Uterus (tissue), 4 donors: ENCODE measurements at places on chromosomes 5 and 9.

DNA sequence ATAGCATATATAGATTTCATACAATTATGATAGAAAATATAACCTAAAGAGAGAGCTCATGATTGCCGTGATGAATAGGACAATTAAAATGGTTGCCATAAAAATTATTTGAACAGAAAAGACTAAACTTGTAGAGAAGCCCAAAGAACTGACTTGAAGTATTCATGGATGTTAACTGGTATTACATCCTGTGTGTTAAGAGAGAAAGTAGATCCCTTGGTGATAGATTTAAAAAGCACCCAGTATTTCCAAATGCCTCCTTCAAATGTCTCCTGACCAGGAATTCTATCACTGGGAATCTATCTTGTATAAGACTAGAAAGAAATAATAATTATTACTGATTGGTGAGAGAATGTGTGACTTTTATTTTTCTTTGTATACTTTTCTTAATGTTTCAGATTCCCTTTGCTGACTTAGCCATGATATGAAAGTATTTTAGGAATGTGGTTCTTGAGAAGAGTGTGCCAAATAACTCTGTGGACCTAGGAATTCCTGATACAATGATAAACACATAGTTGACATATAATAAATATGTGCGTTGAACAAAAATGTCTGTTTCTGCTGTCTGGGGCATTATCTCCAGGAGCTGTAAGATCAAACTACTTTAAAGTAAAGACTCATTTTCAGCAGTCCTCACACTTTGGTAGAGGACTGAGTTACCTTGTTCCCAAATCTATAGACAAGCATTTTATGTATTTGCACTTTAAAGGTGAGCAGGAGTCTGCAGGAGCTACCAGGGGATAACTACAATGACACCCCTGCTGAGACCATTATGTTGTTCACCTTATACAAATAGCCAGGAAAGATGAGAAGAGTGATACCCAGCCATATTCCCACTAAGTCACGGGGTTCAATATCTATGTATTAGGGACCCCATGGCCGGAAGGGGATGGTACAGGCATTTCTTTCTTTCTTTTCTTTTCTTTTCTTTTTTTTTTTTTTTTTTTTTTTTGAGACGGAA lies 211.1 kb upstream of the TLE4 start:
- no peaks in the 10 kb centered on the region for H3K4me1 ChIP-seq
- no peak overlapping the region for H3K4me3 ChIP-seq
- H3K27me3 ChIP-seq: no peaks in the 10 kb centered on the region
- H3K36me3 ChIP-seq: no peaks in the 10 kb centered on the region
- H3K27ac ChIP-seq: no peak overlapping the region

- H3K4me1 ChIP-seq: no peaks in the 10 kb centered on the region
- no peaks in the 10 kb centered on the region for H3K27me3 ChIP-seq
- no peaks in the 10 kb centered on the region for H3K36me3 ChIP-seq
- DNase-seq: no peak
Observed at GRCh38 chr5:88236866-88237642, 31.6 kb downstream of the TMEM161B start.

GRCh38 chr5:103291606-103292005 lies 33.0 kb downstream of the MACIR start:
- no peaks in the 10 kb centered on the region for H3K27me3 ChIP-seq
- no peak for DNase-seq
- no peak overlapping the region for H3K27ac ChIP-seq
- H3K36me3 ChIP-seq: no peaks in the 10 kb centered on the region

GRCh38 chr5:18397891-18398290 lies 763.6 kb downstream of the TAF11L14 start:
- no peak overlapping the region for H3K4me3 ChIP-seq
- no peak for DNase-seq
- no peak overlapping the region for H3K27ac ChIP-seq

DNA sequence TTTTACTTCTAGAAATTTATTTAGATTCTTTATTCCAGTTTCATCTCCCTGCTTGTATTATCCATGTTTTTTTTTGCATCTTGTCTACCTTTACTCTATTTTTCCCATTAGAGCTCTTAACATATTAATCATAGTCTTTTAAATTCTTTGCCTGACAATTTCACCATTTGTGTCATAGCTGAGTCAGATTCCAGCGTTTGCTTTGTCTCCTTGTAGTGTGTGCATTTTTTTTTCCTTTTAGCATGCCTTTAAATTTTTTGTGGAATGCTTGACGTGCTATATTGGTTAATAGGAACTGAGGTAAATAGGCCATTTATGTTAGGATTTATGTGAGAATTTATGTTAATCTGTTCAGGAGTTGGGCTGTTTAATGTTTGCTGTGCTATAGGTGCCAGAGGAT lies 41.8 kb upstream of the NFIL3 start:
- DNase-seq: no peak
- no peaks in the 10 kb centered on the region for H3K27me3 ChIP-seq
- H3K27ac ChIP-seq: no peak overlapping the region
- no peaks in the 10 kb centered on the region for H3K36me3 ChIP-seq
- H3K4me1 ChIP-seq: no peaks in the 10 kb centered on the region
- H3K4me3 ChIP-seq: no peak overlapping the region

DNA sequence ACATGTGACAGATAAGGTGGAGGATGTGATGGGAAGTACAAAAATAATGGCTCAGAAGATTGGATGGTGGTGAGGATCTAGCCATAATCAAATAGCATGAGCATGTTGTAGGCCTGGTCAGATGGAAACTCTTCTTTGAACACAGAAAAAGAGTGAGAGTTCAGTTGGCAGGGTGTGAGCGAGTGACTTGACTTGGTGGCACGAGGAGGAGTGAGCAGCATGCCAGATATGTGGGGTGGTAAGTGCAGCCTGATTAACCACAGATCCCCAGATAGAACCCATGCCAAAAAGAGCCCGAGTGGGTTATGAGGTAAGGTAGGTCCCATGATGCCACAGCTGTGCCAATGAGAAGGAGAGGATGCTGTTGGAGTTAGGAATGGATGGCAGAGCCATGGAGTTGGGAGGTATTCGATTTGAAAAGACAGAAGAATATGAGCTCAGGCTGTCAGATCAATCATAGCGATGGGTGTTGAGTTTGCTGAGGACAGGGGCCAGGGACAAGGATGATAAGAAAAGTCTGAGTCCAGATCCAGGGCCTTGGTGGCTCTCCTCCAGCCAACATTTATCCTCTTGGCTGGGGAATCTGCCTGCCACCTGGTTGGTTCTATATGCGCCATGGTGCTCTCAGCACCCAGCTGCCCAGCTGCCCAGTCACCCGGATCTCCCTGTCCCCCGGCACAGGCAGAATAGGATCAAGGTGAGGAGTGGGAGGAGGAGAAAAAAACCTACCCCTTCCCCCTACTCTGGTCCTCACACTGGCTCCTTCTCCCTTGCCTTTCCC lies 16.5 kb downstream of the GARNL3 start:
- no peak overlapping the region for H3K27ac ChIP-seq
- no peaks in the 10 kb centered on the region for H3K4me1 ChIP-seq
- DNase-seq: no peak
- H3K4me3 ChIP-seq: no peak overlapping the region

- H3K36me3 ChIP-seq: no peaks in the 10 kb centered on the region
Observed at GRCh38 chr5:14584848-14585247, 3.3 kb downstream of the OTULINL start.

- H3K4me1 ChIP-seq: no peaks in the 10 kb centered on the region
- no peaks in the 10 kb centered on the region for H3K36me3 ChIP-seq
- DNase-seq: no peak
- H3K27ac ChIP-seq: no peak overlapping the region
- H3K27me3 ChIP-seq: no peaks in the 10 kb centered on the region
Observed at GRCh38 chr5:148807851-148808250, 18.6 kb upstream of the ADRB2 start.

- H3K27ac ChIP-seq: peak overlapping the region; percentile 82
- H3K27me3 ChIP-seq: no peaks in the 10 kb centered on the region
- peak overlapping the region; percentile 61 for H3K4me3 ChIP-seq
- H3K4me1 ChIP-seq: peaks cover 8% of the 10 kb centered on the region
Observed at GRCh38 chr5:179906795-179907555, 722 bp downstream of the TBC1D9B start.

DNA sequence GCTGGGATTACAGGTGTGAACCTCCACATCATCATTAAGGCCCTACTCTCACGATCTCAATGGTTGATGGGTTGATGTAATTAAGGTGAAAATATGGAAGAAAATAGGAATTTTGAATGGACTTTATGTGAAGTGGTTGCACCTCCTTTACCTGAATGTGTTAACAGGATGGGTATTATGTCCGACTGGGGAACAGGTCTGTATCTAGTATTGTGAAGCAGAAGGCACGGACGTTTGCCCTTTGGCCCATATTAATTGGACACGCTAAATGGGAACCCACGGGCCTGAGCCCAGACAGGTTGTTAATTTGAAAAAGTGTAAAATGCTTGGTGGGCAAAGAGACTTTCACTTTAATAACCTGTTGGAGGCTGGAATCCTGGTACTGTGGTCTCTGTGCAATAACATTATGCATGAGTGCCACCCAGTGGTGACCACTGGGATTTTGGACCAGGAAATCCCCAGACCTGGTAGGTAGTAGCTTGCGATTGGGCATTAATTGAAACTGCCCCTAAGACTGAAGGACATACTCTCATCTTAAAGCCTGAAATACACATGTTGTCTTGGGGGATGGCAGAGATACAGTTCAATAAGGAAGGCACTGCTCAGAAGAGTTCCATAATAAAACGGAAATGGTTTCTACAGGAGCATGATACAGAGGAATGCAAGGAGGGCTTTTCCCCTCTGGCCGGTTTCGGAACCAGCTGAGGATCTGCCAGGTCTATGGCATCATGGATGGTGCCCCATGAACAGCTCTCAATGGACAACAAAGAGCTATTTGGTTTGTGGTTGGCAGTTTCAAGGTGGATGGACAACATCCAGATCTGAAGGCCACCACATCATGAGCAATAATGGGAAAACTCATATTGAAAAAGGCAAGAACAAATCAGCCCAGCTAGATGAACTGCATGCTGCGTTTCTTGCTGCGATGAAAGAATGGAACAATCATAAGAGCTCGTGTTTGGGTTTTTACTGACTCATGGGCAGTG lies 26.2 kb upstream of the BICD2 start:
- no peak overlapping the region for H3K4me3 ChIP-seq
- H3K36me3 ChIP-seq: no peaks in the 10 kb centered on the region
- DNase-seq: peak; percentile 80
- no peak overlapping the region for H3K27ac ChIP-seq
- H3K4me1 ChIP-seq: no peaks in the 10 kb centered on the region
- no peaks in the 10 kb centered on the region for H3K27me3 ChIP-seq

DNA sequence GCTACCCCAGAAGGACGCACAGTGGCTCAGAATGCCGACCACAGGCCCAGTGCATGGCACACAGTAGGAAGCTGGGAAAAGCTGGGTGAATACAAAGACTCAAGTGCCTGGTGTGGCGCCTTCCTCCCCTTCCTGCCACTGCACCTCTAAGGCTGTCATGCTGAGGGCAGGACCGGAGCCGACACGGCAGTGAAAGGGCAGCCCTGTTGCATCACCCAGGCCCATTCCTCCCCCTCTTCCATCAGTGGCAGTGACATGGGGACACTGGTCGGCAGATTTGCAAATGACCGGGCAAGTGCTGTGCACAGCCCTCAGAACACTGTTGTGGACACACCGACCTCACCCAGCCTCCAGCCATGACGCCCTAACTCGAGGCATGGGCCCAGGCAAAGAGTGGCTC lies 84.0 kb downstream of the STK10 start:
- DNase-seq: no peak
- no peaks in the 10 kb centered on the region for H3K4me1 ChIP-seq
- H3K27me3 ChIP-seq: no peaks in the 10 kb centered on the region
- no peaks in the 10 kb centered on the region for H3K36me3 ChIP-seq
- H3K4me3 ChIP-seq: no peak overlapping the region

DNA sequence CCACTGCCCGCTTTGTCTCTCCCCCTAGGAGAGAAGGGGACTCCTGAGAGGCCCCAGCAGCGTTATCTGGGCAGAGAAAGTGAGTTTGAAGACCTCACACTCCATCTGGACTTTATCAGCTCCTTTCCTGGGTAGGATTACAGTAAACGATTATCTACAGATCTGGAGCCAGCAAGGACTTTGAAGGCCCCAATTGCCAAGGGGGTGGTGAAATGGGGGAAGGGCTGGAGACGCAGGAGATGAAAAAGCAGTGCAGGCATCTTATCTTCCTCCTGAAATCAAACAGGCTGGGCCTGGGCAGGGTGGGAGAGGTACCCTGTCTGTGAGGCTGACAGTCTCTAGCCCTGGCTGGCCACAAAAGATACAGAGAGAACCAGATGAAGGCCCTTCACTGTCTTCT lies 105.8 kb upstream of the MSX2 start:
- H3K36me3 ChIP-seq: no peaks in the 10 kb centered on the region
- H3K4me3 ChIP-seq: no peak overlapping the region
- DNase-seq: no peak
- H3K4me1 ChIP-seq: no peaks in the 10 kb centered on the region
- no peaks in the 10 kb centered on the region for H3K27me3 ChIP-seq

DNA sequence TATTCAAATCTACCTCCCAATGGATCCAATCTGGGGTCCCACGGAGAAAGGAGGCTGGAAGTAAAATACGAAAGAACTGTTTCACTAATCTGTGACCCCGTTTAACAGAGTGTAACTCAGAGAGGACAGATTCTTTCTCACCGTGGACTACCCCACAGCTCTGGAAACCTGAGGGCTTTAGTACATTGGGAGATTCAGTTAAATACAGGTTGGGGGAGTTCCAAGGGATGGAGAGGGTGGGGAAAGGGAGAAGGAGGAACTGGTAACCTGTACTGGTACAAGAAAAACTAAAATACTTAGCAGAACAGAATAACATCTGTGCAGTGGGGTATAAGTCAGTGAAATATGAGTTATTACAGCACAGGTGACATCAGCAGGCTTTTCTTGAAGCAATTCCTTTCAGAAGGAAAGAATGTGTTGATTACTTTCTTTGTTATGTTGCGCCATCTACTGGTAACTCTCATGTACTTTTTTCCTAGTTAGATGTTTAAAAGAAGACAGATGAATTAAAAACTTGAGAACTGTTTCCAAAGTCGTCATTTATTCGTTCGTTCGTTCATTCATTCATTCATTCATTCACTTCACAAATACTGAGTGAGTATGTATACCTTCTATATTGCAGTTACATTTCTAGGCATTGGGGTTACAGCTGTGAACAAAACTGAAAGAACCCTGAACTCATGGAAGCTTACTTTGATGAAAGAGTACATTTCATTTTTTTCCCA lies 30.0 kb upstream of the STOM start:
- no peaks in the 10 kb centered on the region for H3K27me3 ChIP-seq
- no peak for DNase-seq
- H3K36me3 ChIP-seq: no peaks in the 10 kb centered on the region
- no peak overlapping the region for H3K27ac ChIP-seq
- H3K4me1 ChIP-seq: no peaks in the 10 kb centered on the region

DNA sequence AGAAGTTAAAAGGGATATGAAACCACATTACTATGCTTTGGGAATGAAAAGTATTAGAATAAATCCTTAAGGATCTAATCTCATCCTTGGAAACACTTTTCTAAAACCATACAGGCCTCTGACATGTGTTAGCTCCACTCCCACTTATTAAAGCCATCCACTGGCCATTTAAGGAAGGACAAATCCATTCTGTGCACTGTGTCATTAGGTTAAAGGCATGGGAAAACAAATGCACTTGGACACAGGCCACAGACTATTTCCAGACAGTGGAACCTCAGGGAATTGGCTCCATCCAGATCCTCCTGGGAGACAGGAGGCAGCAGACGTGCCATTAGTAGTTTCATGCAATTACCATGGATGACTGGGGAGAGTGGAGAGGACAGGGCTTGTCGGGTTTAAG lies 454.9 kb downstream of the ENC1 start:
- H3K27ac ChIP-seq: peak overlapping the region; percentile 33
- H3K36me3 ChIP-seq: no peaks in the 10 kb centered on the region
- no peaks in the 10 kb centered on the region for H3K27me3 ChIP-seq
- DNase-seq: no peak

- H3K27me3 ChIP-seq: no peaks in the 10 kb centered on the region
- H3K36me3 ChIP-seq: no peaks in the 10 kb centered on the region
- H3K27ac ChIP-seq: no peak overlapping the region
- H3K4me1 ChIP-seq: no peaks in the 10 kb centered on the region
Observed at GRCh38 chr5:127186657-127187056, 103.9 kb upstream of the MEGF10 start.
